Adipocyte (in vitro differentiated cells): ENCODE measurements at places on chromosomes 11 and 22.

GRCh38 chr22:26360169-26360885 lies 68.7 kb upstream of the ASPHD2 start:
- DNase-seq: peak; percentile 87

- peak; percentile 54 for DNase-seq
These were observed 695 bp downstream of the PEX26 start for GRCh38 chr22:18078329-18079041.

DNA sequence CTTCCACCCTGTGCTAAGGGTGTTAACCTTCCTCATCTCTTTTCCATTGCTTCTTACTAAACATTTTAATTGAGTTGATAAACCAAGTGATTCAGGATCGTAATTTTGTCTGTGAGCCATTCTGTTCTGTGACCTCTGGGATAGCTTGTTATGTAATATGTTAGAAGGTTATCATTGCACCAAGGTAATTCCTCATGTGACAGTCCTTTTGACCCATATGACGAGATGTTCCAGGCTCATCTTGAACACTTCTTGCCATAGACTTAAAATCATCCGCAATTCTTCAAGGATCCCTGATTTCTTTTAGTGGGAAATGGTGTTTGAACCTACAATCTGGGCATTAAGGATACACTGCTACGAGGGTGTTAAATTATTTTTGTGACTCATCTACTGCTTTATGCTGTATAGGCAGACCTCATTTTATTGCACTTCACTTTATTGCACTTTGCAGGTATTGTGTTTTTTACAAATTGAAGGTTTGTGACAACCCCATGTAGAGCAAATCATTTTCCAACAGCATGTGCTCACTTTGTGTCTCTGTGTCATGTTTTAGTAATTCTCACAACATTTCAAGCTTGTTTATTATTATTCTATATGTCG lies 19.0 kb upstream of the MPZL2 start:
- DNase-seq: no peak

DNA sequence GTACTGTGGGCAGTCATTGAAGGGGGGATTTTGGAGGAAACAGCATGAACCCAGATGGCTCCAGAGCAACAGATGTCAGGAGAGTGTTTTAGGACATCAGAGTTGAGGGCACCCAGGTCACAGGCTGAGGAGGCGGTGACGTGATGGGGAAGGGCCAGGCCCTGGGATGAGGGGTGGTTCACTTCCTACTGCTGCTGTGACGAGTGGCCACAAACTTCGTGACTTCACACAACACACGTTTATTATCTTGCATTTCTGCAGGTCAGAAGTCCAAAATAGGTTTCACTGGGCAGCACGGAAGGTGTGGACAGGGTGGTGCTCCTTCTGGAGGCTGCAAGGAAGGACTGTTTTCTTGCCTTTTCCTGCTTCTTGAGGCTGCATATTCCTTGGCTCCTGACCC lies 77.7 kb upstream of the RAB1B start:
- no peak for DNase-seq

DNA sequence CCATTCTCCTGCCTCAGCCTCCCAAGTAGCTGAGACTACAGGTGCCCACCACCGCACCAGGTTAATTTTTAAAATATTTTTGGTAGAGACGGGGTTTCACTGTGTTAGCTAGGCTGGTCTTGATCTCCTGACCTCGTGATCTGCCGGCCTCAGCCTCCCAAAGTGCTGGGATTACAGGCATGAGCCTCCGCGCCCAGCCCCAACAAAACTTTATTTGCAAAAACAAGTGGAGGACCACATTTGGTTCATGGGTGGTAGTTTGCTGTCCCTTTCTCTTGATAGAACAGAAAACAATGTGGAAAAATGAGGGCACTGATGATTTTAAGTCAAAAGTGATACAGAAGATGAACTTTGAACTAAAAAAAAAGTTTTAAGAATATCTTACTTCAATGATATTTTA lies 121.8 kb upstream of the SERPIND1 start:
- DNase-seq: no peak
